Mammary epithelial cell (primary cell): ENCODE measurements at places on chromosomes 2 and 18. TPM values are rescaled to one million over a fixed set of nuclear protein-coding genes. Genes with fewer than 3 reads are reported as not detected.

The COLEC11 gene
- not detected in 2 replicates for total RNA-seq

DNA sequence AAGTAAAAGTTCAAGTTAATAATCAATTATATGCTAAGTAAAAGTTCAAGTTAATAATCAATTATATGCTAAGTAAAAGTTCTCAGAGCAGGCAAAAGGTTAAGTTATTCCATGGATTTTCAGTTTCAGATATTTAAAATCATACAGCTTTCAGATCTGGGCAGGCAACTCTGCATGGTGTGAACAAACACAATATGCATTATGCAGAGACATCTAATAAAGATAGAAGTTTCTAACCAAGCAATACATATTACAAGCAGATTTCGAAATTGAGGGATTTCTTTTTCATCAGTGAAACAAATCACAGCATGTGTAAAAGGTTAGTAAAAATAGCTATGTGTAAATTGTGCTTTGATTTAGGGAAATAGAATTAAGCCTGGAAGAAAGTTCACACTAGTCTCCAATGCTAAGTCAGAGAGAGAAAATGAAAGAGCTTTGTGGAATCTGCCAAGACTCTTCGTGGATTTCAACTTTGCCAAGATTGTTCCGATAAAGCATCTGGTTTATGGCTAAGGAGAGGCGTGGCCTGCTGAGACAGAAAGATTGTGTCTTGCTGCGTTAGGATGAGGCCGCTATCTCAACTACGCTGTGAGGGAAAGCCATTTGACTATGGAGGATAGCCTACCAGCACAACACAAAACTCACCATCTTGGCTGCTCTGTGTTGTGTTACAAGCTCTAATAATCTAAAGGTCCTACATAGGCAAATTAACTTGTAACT is 60.1 kb upstream of the SLC16A14 start:
- peak; percentile 12 for DNase-seq

GRCh38 chr2:152322222-152322621 is 12.8 kb upstream of the FMNL2 start:
- DNase-seq = no peak

- no peak for DNase-seq
Observed at GRCh38 chr18:22349966-22350365, 67.7 kb downstream of the CTAGE1 start.

The PAX3 gene
- total RNA-seq = not detected in 2 replicates

DNA sequence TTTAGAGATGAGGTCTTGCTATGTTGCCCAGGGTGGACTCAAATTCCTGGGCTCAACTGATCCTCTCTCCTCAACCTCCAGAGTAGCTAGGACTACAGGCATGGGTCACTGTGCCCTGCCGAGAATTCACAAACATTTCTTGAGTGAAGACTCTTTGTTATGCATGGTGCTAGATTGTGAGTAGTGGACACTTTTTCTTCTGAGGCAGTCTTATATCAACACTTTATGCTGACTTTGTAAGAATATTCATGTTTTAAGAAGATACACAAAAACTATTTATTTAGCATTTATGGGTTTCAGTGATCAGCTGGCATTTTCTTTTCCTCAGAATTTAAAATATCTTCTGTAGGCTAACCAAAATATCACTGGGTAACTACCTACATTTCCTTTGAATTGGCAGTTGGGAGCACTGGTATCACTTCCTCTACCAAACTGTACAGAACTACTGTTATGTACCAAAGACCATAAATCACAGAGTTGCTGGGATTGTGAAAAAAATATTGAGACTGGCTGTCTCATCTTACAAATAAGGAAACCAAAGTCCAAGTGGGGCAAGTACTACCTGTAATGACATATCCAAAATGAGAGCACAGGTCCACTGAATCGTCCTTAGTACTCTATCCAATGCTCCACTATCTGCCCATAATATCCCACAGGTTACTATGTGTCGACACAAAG is 34.0 kb downstream of the DOCK10 start:
- DNase-seq = no peak

The REG3A gene
- total RNA-seq = not detected

DNA sequence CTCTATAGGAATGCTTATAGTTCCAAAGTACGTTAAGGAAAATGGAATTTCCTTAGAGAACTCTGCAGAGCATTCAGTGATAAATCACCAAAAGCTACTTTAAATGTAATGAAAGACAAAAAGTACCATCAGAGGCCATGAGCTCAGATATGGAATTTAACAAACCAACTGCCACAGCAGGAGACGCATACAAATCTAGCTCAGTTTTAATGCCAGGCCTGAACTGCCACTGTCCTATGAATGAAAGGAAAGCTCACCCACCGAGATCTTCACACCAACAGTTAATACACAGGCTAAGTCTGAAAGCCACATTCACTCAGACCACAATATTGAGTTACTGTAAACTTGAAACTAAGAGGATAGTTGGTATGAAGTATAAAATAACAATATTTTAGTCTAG is 126.8 kb downstream of the ZNF516 start:
- DNase-seq = no peak

The NDC80 gene
- total RNA-seq = 15.3 and 29.8 TPM in 2 replicates

GRCh38 chr18:60984510-60984909 is 348.7 kb upstream of the CDH20 start:
- DNase-seq = peak; percentile 46
